ENCODE measurements at places on chromosomes 16 and 17.

GRCh38 chr17:80866050-80866793 is 125.4 kb upstream of the CHMP6 start:
- peak; percentile 41 for DNase-seq

DNA sequence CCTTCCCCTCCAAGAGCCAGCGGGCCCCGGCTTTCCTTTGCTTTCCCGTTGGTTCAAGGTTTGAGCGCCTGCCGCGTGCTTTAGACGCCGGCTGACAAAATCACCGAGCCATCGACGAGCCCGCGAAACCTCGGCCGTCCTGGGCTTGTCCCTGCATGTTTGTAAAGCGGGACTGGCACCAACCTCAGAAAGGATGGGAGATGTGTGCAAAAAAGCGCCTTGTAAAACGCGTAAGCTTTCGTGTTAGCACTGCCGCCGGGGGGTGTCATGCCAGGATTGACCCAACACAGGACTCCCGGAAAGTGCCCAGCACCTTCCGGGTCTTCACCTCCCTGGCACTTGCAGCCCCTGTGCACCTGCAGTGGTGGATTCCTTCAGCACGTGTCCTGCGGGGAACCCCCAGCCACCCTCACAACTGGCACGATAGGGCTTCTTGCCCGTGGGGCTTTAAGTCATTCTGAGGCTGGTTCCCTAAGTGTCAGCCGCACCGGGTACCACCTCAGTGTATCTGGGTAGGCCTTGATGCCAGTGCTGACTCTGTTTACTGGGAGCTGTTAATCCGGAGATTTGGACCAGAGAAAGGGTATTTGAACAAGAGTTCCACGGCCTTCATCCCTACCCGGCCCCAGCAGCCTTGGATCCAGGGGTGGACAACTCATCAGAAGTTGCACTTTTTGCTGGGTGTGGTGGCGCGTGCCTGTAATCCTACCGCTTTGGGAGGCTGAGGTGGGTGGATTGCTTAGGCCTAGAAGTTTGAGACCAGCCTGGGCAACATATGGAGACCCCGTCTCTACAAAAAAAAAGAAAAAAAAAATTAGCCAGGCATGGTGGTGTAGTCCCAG is 817 bp downstream of the NDUFAF8 start:
- DNase-seq = no peak

DNA sequence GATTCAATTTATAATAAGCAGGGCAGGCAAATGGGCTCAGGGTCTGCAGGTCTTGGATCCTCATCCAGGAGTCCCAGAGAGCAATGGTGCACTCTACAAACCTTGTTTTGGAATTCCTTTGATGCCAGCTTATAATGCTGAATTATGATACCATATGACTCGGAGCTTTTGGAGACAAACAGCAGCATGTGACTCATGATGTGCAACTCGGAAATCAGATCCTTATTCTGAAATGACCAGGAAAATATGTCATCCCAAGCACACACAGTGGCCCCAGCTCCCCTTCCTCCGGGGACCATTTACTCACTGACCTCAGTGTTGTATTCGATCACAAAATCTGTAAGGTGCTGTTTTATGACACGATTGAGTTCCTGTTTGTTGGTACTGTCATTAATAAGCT is 20.2 kb upstream of the UMOD start:
- no peak for DNase-seq

DNA sequence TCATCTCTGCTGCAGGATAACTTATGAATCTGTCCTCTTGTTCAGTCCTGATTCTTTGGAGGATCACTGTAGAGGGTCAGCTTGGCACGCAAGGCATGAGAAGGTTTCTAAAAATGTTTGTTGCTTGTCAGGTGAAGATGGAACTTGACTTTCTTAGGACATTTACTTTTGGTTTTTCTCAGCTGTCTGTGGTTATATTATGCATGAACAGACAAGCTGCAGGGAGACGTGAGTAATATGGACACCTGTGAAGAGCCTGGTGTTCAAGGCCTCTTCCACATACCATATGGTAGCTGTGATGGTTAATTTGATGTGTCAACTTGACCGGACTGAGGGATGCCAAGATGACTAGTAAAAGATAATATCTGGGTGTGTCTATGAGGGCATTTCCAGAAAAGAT is 270.2 kb upstream of the CPHXL start:
- DNase-seq = no peak

- no peak for DNase-seq
Observed at GRCh38 chr17:34530918-34531317, 48.5 kb upstream of the TMEM132E start.

- no peak for DNase-seq
Observed at GRCh38 chr16:64809876-64810629, 311.8 kb downstream of the CDH11 start.

GRCh38 chr17:76527430-76528111 is 9.9 kb downstream of the CYGB start:
- no peak for DNase-seq

DNA sequence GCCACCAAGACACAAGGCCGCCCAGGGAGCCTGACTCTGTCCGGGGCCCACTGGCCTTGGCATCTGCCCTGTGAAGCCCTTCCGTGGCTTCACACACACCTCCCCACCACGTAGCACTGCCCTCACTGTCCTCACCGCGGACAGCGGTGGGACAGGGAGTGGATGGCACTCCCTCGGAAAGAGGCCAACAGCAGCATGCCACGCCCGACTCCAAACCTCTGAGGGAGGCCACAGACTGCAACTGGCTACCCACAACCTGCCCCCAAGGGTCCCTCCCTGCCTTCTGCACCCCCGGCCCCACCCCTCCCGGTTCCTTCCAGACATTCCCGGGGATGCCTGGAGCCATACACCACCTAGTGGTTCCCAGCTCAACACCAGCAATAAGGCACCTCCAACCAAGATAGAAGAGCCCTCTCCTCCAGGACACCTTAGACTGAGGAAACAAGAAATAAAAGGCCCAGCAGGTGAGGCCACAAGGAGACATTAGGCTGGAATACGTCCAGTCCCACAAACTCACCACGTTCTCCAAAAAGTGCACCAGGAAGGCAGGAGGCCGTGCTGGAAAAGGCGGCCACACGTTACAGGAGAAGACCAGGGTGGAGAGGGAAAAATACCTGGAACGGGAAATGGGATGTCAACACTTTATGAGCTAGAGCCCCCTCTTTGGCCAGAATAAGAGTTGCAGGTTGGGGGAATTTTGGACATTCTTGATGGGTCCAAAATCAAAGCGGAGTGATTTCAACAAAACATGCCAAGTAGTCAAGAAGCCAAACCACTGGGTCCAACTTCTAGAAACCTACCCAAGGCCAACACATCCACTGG is 310.0 kb downstream of the SOX9 start:
- DNase-seq = no peak

DNA sequence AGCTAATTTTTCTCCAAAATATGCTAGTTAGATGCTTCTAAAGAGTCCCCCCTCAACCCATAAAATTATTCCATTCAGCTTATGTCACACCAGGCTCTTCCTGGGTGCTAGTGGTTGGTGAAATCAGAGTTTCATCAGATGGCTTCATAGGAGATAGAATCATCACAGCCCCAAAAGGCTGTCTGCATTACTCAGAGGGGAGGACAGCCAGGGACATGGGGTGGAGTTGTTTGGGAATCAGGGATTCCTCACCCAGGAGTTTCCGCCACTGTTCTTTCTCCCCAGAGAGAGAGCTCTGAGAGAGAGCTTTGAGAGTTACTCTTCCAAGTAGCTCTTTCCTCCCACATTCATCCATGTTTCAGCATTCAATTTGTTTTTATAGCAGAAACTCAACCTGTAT is 288 bp upstream of the KRT34 start:
- no peak for DNase-seq

DNA sequence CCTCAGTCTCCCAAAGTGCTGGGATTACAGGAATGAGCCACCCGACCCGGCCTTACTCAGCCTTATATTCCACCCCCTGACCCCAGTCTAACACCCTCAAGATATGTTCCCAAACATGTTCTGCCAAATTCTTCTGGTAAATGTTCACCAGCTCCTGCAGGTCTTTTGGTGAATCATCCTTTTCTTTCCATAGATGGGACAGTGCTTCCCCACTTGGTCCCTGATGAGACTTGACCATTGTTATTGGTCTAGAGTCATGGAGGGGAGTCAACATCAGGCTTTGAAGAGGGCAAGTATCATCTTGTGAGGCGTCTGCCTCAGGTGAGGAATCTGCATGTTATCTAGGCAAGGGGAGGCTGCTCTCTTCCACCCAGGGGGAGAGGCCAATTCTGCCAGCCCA is 10.4 kb upstream of the RUNDC3A start:
- DNase-seq = no peak

DNA sequence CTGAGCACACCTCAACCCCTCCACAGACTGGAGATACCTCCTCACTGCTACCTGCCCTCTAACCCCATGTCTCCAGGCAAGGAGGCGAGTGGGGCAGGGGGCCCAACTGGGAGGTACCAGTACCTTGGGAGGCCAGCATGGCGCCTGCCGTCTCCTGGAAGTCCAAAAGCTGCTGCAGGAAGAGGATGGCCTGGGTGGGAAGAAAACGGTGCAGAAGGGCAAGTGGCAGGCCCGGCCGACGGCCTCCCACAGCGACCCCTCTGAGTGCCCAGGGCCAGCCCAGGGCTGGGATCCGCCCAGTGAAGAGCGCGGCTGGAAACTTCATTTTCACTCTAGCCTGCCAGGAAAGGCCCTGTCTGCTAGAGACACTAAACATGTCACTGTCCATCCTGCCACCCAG is 8.5 kb downstream of the ZACN start:
- no peak for DNase-seq

DNA sequence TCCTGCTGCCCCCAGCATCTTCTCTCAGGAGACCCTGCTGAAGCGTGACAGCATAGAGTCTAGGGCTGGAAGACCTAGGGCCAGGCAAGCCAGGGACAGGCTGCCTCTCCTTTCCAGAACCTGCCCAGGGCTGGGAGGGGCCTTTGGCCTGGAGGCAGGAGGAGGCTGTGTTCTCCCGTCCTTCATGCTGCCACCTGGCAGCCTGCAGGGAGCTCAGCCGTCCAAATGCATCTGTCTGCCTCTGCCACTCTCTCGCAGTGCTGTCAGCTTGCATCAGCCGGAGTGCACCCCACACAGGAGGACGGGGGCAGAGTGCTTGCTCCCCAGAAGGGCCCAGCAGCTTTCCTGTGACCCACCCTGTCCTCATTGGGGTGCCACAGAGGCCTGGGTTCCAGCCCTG is 31.3 kb downstream of the ARHGAP23 start:
- no peak for DNase-seq

DNA sequence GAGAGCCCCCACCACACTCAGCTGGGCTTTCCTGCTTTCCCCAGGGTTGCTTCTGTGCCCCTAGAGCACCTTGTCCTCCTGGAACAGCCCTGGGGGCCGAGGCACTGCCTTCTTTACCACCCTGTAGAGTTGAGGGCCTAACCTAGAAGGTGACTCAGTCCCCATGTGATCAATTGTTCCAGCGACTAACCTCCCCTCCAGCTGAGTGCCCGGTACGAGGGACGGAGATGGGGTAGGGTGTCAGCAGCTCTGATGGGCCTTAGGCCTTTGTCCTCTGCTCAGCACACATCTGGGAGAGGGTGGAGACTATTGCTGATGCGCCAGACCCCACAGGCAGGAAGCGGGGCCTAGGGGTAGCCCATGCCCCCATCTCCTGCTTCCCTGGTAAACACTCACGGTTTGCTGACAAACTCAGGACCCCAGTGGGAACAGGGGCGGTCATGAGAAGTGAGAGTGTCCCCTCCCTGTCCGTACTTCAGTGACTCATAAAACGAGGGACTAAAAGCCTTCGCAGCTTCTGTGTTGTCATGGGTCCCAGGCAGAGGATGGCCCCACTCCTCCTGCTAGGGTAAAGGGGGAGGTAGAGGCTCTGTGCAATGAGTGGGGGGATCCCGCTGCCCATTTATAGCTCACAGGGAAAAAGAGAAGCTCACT is 33.1 kb downstream of the NECAB2 start:
- no peak for DNase-seq

GRCh38 chr17:31488982-31489294 is 97.5 kb downstream of the RAB11FIP4 start:
- no peak for DNase-seq

GRCh38 chr17:74316220-74316619 is 9.8 kb upstream of the KIF19 start:
- no peak for DNase-seq

GRCh38 chr17:60989846-60990245 is 312.2 kb downstream of the BCAS3 start:
- no peak for DNase-seq

- no peak for DNase-seq
Observed at GRCh38 chr16:50615891-50616290, 65.2 kb downstream of the SNX20 start.

GRCh38 chr17:68972119-68972704 is 17.0 kb upstream of the ABCA8 start:
- DNase-seq = no peak

GRCh38 chr16:70691223-70692129 is 5.6 kb upstream of the MTSS2 start:
- DNase-seq = no peak

DNA sequence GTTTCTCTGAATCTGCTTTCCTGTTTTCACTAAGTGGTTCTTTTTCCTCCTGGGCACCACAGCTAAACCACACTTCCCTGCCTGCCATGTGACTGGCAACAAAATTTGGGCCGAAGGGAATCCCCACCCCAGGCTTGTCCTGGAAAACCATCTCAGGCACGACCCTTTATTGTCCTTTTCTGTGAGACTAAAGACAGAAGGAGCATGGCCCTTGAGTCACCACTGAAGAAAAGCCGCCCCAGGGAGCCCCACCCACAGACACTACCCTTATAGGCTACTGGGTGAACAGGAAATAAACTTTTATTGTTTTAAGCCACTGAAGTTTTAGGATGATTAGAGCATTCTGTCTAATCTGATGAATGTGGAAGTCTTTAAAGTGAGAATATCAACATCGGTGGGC is 88.6 kb upstream of the BRD7 start:
- no peak for DNase-seq

GRCh38 chr16:1659031-1659430 is 19.0 kb upstream of the JPT2 start:
- no peak for DNase-seq

DNA sequence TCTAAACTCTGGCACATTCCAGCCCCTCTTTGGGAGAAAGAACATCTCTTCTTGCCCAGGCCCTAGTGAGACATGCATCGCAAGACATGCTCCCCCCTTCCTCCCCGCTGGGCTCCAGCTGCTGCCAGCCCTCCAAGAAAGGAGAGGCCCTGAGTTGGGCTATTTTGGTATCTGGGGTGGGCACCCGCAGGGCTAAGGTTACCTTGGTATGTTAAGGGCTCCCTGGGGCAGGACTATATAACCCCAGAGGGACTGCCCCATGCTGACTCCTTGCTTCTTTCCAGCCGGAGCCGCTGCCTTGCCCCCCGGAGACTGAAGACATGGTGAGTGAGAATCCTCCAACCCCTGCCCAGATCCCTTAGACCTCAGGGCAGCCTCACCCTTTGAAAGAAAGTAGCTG is at the start of gene MYL11:
MYL11 (plus strand) TSS at position 265 of the 400 bp plus-strand sequence; CDS start at position 321, 56 bp downstream.
- no peak for DNase-seq

- no peak for DNase-seq
Observed at GRCh38 chr16:72620348-72620747, 427.6 kb downstream of the ZFHX3 start.

- DNase-seq = no peak
Observed at GRCh38 chr17:31425282-31426040, 34.0 kb downstream of the RAB11FIP4 start.

Data from stimulated activated CD8-positive, alpha-beta memory T cell treated with anti-CD3 and anti-CD28 coated beads, Interleukin-4, amount 100 ng/mL, for 1 hour (primary cell).